ENCODE measurements at places on chromosomes 13 and 19. TPM values are rescaled to one million over a fixed set of nuclear protein-coding genes. Genes with fewer than 3 reads are reported as not detected.

GRCh38 chr19:13425151-13425550, 81.1 kb downstream of the CACNA1A start:
- DNase-seq = no peak

DNA sequence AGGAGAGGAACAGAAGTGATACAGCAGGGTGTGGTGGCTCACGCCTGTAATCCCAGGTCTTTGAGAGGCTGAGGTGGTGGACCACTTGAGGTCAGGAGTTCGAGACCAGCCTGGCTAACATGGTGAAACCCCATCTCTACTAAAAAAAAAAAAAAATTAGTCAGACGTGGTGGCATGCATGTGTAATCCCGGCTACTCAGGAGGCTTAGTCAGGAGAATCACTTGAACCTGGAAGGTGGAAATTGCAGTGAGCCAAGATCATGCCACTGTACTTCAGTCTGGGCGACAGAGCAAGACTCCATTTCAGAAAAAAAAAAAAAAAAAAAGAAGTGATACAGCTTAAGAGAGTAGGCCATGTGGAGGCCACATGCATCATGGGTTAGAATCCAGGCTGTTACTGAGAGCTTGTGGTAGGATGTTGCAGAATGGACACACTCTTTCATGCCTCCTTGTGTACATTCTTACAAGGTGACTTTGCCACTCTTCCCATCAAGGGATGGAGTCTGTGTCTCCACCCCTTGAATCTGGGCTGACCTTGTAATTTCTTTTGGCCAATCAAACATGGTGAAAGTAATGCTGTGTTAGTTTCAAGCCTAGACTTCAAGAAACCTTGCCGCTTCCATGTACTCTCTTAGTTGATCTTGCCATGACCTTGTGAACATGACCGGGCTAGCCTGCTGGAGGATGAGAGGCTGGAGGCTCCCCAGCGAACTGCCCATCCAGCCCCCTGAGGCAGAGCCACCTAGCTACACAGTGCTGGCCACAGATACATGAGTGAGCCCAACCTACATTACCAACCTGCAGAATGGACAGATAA, 12.3 kb downstream of the FAM187B start:
- DNase-seq = no peak

DNA sequence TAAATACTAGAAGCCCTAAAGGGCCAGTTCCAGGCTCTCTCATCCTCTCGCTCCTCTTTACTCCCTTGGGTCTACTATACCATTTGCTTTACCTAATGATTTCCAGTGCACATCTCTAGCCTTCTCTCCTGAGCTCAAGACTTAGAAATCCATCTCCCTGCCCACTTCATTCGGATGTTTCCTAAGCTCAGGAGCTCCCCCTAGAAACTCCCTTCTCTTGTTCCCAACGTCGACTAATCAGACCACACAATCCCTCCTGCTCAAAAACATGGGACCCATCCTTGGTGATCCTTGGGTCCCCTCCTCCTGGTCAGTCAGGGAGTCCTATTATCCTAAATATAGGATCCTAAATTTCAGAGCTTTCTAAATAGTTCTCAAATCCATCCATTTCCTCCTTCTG, 21.1 kb upstream of the STK24 start:
- no peak for DNase-seq

- DNase-seq = no peak
These were observed 105.5 kb downstream of the KDM4B start for GRCh38 chr19:5074407-5074806.

- DNase-seq = no peak
These were observed 258.5 kb downstream of the DLEU7 start for GRCh38 chr13:50584856-50585580.

Gene CPT1C
- 74.6 TPM for total RNA-seq

GRCh38 chr19:55255618-55256423, 3.0 kb downstream of the PPP6R1 start:
- DNase-seq = no peak

GRCh38 chr19:41426116-41426841, 895 bp downstream of the B3GNT8 start:
- DNase-seq = no peak

DNA sequence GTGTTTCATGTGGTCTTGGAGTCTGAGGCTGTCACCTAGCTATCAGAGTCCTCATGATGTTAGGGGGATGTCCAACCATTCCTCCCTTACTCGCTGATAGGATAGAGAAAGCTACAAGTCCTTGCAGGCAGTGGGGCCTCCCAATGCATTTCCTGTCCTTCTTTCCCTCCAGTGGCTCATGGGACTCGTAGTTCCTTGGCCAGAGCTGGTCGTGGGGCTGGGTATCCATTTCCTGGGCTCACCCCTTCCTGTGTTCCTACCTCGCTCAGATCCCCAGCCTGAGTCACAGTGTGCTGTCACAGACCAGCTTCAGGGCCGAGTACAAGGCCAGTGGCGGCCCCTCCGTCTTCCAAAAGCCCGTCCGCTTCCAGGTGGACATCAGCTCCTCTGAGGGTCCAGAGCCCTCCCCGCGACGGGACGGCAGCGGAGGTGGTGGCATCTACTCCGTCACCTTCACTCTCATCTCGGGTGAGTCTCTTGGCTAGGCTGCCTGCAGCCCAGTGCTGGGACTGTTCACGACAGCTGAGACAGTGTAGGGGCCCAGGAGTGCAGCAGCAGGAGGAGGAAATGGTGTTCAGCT, 19.1 kb downstream of the TMEM150B start:
- no peak for DNase-seq

GRCh38 chr19:22438011-22438410, 15.9 kb upstream of the ZNF98 start:
- no peak for DNase-seq

GRCh38 chr13:31595563-31595962, 143.8 kb upstream of the RXFP2 start:
- DNase-seq = no peak

Gene IFNL1
- total RNA-seq = not detected

All from WTC11 (cell line).